Stimulated activated CD4-positive, alpha-beta T cell treated with anti-CD3 and anti-CD28 coated beads, Interleukin-1b, Interleukin-23, amount 100 ng/mL, for 1 hour (primary cell): ENCODE measurements at places on chromosomes 7 and 10.

- no peak for DNase-seq
Observed at GRCh38 chr7:154553711-154554265, 449.1 kb downstream of the PAXIP1 start.

- no peak for DNase-seq
Observed at GRCh38 chr10:67959839-67960476, 75.5 kb downstream of the SIRT1 start.

GRCh38 chr7:114944745-114945625, 23.1 kb downstream of the MDFIC start:
- no peak for DNase-seq

DNA sequence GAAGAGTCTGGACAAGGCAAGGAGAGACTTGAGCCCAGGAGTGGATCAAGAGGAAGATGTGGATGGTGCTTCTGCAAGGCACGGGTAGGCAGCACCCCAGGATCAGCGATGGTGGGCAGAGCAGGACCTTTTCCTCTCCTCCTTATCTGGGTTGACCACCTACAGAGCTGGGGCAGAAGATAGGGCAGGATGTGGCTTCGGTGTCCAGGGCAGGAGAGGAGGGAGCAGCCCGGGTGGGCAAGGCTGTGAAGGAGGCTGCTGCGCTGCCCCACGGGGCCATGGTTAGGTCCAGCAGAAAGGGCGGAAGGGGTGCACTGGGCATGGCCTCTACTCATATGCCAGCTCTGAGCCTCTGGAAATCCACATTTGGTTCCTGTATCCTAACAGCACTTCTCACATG, 20.0 kb upstream of the PARP12 start:
- DNase-seq = no peak

- DNase-seq = no peak
Observed at GRCh38 chr7:157297185-157297584, 39.6 kb upstream of the DNAJB6 start.

GRCh38 chr7:116524609-116525297, at the start of gene CAV1:
Gene CAV1, plus strand, starts transcription at chr7:116525036. Its CDS starts 27 bp downstream, at chr7:116525063.
- no peak for DNase-seq

GRCh38 chr10:116836902-116837523, 12.3 kb upstream of the ENO4 start:
- no peak for DNase-seq

- no peak for DNase-seq
Observed at GRCh38 chr7:118525020-118525419, 300.5 kb downstream of the ANKRD7 start.

- DNase-seq = peak; percentile 56
Observed at GRCh38 chr10:70549962-70550458, 52.5 kb downstream of the PRF1 start.

GRCh38 chr7:103766660-103767059, 222.8 kb downstream of the RELN start:
- DNase-seq = no peak

- no peak for DNase-seq
Observed at GRCh38 chr10:74033702-74034101, 35.8 kb downstream of the VCL start.

DNA sequence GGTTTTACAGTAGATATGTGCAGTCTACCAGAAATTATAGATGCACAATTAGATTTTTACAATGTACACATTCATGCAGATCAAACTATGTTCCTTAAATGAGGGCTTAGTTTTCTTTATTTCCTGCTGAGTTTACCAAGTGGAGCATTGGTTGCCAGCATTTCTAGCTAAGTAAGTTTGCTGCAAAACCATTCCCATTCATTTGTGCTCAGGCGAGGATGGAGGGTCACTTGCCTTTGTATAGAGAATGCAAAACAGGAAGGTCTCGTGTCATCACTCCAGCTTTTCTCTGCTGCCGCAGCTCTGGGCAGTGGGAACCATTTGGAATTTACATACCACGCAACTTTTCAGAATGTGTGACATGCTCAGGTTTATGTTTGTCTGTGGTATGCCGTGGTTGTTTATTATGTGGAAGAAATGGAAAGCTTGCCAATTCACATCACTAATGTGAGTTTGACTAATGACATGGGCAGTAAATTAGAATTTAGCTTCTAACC, 198.6 kb downstream of the TRIL start:
- DNase-seq = no peak

GRCh38 chr7:33646166-33646565, 259.2 kb upstream of the BMPER start:
- DNase-seq = no peak

DNA sequence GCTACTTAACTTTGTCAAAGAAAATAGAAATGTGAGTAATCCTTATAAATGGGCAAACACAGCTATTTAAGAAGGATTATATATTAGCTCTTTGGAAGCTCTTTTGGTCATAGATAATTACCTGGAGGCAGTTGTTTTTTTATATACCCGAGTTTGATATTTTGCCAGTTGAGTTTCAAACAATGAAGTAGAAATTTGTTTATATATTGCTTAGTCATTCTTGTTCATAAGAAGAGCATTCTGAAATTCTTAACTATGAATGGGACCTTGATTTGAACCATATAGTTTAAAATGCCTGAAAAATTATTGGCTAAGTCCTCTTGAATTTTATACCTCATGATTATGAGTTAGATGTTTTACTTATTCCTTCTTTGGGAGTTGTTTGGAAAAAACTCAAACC, 36.4 kb downstream of the MINPP1 start:
- DNase-seq = no peak

DNA sequence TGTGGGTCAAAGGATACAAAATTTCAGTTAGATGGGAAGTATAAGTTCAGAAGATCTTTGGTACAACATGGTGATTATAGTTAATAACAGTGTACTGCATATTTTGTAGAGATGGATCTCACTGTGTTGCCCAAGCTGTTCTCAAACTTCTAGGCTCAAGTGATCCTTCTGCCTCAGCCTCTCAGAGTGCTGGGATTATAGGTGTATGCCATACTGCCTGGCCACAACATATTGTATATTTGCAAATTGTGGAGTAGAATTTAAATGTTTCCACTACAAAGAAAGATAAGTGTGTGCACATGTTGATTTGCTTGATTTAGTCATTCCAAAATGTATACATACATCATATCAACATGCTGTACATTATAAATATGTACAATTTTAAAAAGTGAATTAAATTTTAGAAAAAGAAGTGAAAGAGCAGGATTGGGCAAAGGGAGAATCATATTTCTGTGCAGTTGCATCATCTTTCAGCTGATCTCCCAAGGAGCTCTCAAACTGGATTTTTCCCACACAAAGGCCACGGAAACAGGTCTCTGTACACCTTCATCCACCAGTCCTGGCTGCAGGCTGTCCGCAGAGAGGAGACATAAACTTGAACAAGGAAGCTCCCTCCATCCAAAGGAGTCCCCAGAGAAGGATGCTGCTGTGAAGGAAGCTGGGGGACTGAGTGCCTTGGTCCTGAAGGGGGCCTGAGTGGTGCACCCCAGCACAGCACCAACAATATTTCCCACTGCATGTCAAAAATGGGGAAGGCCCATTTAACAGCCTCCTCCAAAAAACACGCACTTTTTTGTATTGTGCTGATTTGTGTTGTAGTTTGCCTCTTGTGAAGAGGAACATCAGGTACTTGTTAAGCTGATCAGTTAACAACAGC, 217.1 kb upstream of the GHITM start:
- DNase-seq = no peak

DNA sequence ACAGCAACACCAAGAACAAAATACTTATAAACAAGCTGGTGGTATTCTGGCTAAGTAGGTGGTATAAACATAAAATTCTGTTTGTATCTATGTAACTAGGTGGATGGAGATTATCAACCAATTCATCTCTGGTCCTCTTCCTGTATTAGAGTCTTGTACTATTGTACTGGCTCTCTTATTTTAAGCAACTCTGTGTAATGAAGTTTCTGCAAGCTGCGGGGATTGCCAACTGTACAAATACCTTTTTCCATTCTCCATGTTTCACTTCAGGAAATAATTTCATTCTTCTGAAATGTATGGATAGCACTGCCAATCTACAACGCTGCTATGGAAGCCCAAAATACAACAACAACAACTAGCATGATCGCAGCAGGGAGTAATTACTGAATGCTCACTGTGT, 44.8 kb downstream of the JAZF1 start:
- no peak for DNase-seq

DNA sequence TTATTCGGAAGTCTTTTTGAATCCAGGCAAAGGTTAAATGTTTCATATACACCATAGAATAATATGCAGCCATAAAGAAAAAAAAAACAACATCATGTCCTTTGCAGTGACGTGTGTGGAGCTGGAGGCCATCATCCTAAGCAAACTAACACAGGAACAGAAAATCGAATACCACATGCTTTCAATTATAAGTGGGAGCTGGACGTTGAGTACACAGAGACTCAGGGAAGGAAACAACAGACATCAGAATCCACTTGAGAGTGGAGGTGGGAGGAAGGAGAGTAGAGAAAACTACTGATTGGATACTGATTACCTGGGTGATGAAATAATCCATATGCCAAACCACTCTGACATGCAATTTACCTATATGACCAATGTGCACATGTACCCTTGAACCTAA, 293.4 kb downstream of the KLF6 start:
- DNase-seq = no peak

DNA sequence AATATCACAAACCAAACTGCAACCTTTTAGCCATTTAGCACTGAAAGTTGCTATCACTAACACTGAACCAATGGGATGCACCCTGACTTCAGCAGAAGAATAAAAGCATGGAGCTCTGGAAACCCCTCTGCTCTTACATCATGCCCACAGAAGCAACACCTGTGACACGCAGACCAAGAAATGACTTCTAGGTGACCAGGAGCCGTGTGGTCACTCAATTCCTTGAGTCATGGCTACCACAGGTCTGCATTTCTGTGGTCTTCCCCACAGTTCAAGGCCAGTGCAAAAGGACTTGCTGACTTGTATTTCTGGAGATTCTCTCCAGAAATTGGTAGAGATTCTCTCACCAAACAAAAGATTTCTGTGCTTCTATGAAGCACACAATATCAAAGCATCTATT, 38.3 kb downstream of the NRCAM start:
- DNase-seq = no peak

DNA sequence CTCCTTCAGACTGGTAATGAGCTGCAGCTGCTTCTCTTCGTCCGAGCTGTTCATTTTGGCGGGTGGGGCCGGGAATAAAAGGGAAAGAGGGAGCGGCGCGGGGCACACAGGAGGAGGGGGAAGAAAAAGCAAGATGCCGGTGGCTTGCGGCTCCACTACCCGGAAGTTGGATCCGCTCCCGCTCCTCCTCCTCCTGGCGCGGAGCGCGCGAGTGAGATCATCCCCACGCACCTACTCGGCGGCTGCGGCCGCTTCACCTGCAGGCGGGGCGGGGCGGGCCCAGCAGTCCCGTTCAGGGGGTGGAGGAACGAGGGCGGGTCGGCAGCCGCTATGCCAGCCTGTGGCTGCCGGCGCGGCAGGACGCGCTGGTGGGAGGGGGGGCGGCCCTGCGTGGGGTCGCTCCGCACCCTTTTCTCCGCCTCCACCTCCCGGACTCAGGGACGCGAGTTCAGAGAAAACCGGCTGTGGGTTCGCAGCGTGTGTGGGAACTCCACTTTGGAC, at the start of gene SHTN1:
TSS of gene SHTN1 (minus strand) at position 162 of the 501 bp plus-strand sequence. CDS start at position 54, 108 bp downstream.
- DNase-seq = no peak

- DNase-seq = no peak
Observed at GRCh38 chr10:48523212-48523819, 81.6 kb downstream of the ARHGAP22 start.

- no peak for DNase-seq
Observed at GRCh38 chr10:72061930-72062329, 26.4 kb downstream of the SPOCK2 start.

DNA sequence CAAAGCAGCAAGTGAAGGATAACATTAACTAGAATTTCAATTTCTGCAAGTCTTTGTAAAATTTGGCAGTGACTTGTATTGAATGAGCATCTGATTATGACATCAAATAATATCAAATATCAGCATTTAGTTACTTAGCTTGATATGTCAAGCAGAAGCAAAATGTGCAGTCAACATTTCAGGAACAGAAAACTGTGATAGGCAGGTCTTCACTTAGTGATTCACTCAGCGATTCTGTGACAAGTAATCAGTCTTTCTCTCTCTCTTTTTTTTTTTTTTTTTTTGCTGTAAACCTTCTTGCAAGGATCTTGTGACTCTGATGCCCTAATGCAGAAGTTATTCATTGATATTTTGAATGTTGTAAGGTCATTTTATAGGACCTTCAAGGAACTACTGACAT, 307.1 kb downstream of the MTERF1 start:
- DNase-seq = no peak
